ENCODE measurements at places on chromosomes 6 and 20. TPM values are rescaled to one million over a fixed set of nuclear protein-coding genes. Genes with fewer than 3 reads are reported as not detected.

The GLP1R gene
- total RNA-seq, result not detected

The NKAPL gene
- total RNA-seq, result 0.22 TPM

The OR2J1 gene
- total RNA-seq, result not detected

The ZNF165 gene
- total RNA-seq, result 2.1 TPM

The BRPF3 gene
- 16.8 TPM for total RNA-seq

The LKAAEAR1 gene
- not detected for total RNA-seq

The DIDO1 gene
- 36.8 TPM for total RNA-seq

The PTGIS gene
- total RNA-seq, result 4.1 TPM

The NTSR1 gene
- not detected for total RNA-seq

The FUT9 gene
- total RNA-seq, result not detected

The FRS3 gene
- total RNA-seq, result 5.5 TPM

The MPIG6B gene
- 0.57 TPM for total RNA-seq

The ZFP57 gene
- total RNA-seq, result not detected

The CST2 gene
- not detected for total RNA-seq

The GSTA2 gene
- total RNA-seq, result not detected

The SLC22A7 gene
- not detected for total RNA-seq

The TBXT gene
- not detected for total RNA-seq

The IL17F gene
- not detected for total RNA-seq

The RIPPLY2 gene
- total RNA-seq, result 1.1 TPM

The TAGAP gene
- total RNA-seq, result 1.4 TPM

The WFDC5 gene
- 6.0 TPM for total RNA-seq

The MYLK2 gene
- not detected for total RNA-seq

The CAGE1 gene
- total RNA-seq, result not detected

The STMND1 gene
- total RNA-seq, result not detected

The GINS1 gene
- 3.4 TPM for total RNA-seq

The LIN28B gene
- total RNA-seq, result not detected

The PRR18 gene
- not detected for total RNA-seq

The HCRTR2 gene
- total RNA-seq, result not detected

The HSPA1L gene
- total RNA-seq, result 0.38 TPM

The ADGRG6 gene
- total RNA-seq, result 29.6 TPM

The ULBP1 gene
- not detected for total RNA-seq

The WFDC6 gene
- not detected for total RNA-seq

The SLC17A1 gene
- not detected for total RNA-seq

The NRN1 gene
- total RNA-seq, result 0.19 TPM

The LZTS3 gene
- total RNA-seq, result 6.3 TPM

The ULBP3 gene
- 4.1 TPM for total RNA-seq

The SMOC2 gene
- 8.5 TPM for total RNA-seq

The CTCFL gene
- total RNA-seq, result not detected

The GSTA3 gene
- total RNA-seq, result not detected

The LPIN3 gene
- total RNA-seq, result 36.2 TPM
